CD4-positive, alpha-beta T cell treated with Interleukin-1 beta for 1 hour (primary cell): ENCODE measurements at places on chromosomes 7 and 10.

DNA sequence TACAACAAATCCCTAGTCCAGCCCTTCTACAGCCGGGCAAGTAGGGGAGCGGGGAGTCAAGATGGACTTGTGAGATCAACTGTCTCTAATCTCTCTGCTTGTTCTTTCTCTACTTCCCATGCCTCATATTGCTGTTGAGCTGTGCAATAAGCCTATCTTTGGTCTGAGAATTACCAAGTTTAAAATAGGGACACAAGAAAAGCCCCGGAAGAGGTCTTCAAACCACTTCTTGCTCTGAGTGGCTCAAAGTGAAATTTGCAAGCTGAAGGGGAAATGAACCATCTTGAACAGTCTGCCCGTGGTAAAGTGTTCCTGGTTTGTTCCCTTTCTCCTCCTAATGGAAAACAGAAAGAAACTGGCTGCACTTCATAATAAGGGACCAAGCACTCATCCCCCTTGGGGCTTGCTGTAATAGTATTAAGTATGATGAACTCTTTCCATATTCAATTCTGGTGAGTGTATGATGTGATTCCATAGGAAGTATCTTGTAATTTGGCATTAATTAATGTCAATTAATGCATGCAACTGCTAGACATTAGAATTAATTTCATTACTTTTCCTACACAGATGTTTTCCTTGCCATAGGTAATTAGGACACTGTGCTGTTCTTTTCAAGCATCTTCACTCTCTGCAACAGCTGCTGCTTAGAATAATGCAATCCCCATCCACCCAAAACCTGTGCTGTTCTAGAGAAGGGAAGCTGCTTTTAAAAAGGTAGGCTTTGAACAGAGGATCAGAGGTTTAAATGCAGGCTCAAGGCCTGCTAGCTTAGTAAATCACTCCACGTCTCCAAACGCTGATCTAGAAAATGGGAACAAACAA lies 449.6 kb downstream of the SORCS1 start:
- DNase-seq, result no peak

- no peak for DNase-seq
Measured at GRCh38 chr10:16441173-16441840, 4.5 kb downstream of the PTER start.

DNA sequence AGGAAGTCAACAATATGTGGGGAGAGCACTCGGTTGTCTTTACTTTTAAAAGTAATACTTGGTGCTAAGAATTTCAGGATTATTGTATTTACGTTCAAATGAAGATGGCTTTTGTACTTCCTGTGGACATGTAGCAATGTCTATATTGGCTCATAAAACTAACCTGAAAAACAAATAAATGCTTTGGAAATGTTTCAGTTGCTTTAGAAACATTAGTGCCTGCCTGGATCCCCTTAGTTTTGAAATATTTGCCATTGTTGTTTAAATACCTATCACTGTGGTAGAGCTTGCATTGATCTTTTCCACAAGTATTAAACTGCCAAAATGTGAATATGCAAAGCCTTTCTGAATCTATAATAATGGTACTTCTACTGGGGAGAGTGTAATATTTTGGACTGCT lies 32.7 kb downstream of the SIRT1 start:
- no peak for DNase-seq

DNA sequence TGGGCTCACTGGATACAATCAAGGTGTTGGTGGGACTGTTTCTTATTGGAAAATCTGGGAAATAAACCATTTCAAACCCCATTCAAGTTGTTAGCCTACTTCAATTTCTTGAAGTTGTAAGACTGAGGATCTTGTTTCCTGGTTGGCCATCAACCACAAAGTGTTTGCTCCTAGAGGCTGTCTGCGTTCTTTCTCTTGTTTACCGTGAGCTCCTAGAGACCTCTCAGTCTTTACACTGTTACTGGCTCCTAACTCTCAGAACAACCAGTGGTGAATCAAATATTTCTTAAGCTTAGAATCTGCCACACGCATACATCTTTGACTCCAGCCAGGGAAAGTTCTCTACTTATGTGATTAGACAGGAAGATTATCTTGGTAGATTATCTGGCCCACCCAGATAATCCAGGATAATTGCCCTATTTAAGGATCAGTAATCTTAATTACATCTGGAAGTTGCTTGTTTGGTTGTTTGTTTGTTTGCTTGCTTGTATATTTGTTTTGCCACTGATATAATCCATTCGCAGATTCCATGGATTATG lies 798.7 kb downstream of the IPMK start:
- no peak for DNase-seq

- DNase-seq, result no peak
Measured at GRCh38 chr10:21130683-21131442, 233.8 kb upstream of the NEBL start.

DNA sequence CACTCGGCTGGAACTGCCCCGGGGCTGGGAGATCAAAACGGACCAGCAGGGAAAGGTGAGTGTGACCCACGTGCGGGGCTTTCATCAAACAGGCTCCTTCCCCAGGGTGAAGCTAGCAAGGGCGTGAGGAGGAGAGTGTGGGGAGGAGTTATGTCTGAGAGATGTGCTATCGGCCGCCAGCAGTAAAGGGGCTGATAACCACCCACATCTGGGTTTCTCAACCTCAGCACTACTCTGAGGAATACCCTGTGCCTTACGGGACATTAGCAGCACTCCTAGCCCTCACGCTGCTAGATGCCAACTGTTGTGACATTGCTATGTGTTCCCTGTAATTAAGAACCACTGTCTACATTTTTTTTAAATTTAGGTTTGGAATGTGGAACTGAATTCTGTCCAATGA lies 113.9 kb upstream of the STK17A start:
- DNase-seq, result no peak

- DNase-seq, result no peak
Measured at GRCh38 chr7:80614851-80615271, 23.6 kb upstream of the CD36 start.

DNA sequence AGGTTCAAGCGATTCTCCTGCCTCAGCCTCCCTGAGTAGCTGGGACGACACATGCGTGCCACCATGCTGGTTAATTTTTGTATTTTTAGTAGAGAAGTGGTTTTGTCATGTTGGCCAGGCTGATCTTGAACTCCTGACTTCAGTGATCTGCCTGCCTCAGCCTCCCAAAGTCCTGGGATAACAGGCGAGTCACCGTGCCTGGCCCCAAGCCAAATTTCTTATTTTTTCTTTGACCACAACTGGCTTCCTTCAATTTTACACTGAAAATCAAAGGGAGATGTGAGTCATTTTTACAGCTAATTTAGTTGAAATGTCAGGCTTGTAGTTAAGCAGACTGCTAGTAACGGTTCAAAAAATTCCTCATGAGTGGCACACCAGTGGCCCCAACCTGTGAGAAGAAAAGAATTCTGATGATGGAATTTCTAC lies 7.8 kb downstream of the RNF216 start:
- DNase-seq, result peak; percentile 17

DNA sequence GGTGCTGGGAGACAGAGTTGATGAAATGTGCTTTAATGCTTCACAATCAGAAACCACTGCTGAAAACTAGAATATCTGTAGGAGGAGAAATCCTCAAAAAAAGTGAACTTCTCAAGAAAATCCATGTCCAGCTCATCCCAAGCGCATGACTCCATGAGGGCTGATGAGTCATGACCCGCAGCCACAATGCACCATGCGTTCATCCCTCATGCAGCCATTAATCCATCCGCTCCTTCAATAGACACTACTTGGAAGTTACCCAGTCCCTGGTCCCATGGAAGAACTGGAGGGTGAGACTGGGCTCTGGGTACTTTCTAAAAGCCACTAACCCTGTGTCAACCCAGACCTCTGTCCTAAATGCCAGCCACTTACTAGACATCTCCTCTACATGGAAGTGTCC lies 24.4 kb downstream of the TMEM273 start:
- DNase-seq, result no peak

DNA sequence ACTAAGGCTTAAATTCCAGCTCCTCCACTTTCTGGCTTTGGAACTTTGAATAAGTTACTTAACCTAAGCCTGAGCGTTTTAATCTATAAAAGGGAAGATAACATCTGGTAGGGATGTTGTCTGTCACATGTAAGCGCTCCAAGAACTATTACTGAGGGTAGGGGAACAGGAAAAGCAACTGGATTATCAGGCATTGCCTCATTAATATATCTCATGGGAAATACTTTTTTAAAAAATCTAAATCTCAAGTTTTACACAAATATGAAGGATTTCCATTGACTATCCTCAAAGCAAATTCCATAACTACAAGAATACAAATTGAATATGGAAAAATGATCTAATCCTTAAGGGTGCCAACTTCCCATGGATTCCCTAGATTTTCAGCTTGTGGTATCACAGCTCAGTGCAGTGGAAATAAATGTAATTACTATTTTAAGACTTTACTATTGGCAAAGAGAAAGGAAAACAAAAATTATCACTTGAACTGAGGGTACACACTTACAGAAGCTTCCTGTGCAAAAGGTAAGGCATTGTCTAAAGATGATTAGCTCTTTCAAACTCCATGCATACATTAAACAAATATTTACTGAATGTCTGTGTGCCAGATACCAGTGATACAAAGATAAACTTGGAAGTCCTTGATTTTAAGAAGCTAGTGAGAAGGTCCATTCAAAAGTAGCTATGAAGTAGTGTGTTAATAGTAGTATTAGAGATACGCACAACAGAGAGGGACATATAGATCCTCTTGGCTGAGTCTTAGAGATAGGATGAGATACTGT lies 38.4 kb downstream of the NT5C2 start:
- no peak for DNase-seq

DNA sequence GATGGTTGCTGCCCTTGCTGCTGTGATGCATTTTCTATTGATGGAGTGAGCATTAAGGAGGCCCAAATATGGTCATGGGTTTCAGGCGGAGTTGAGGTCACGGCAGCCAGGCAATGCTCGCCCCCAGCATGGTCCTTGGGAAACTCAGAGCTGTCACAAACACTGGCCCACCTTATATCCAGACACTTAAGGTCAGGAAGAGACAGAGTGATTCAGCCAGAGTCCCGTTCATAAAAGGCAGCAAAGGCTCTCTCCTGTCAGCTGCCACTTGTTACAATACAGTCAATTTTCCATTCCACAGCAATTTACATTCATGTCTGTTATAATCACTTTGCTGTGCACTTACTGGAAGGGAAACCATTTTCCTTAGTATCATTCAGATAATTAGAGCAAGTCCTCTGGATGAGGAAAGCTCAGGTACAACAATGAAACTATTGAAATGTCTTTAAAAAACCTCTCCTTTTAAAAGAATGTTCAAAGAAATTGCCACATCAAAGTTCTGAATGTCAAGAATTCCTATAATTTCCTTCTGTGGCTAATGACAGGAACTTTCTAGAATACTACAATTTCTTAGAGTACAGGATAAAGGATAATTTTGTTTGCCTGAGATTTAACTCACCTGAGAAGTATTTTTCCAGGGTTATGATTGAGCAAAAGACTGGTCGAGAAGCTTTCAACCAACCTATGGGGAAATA lies 14.8 kb upstream of the ANKRD1 start:
- DNase-seq, result no peak

DNA sequence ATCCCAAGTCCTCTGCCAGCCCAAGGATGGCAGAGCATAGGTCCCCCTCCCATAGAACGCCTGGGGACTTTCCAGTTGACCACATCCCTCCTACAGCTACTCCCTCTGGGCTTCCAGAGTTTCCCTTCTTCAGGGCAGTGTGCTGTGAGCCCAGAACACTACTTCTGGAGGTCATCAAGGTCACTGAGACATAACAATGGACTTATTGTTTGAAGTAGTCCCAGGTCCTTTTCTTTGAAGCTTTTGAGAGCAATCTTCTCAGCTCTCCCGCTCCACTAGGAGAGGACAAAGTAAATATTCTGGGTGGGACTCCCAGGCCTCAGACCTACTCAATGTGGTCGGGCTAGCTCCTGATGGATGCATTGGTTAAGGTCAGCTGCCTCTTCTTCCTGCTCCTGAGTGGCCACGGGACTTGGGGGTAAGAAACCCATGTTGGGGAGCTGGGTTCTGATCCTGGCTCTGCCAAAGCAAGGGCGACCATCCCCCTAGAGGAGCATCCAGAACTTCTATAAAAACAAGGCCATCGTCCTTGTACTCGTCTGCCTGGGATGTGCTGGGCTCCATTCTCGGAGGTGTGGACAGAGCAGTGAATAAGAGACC lies 83.5 kb upstream of the DDC start:
- DNase-seq, result no peak

- no peak for DNase-seq
Measured at GRCh38 chr7:100044718-100045117, 4.9 kb upstream of the ZSCAN21 start.

GRCh38 chr10:113119801-113120200 lies 169.8 kb downstream of the TCF7L2 start:
- DNase-seq, result no peak

DNA sequence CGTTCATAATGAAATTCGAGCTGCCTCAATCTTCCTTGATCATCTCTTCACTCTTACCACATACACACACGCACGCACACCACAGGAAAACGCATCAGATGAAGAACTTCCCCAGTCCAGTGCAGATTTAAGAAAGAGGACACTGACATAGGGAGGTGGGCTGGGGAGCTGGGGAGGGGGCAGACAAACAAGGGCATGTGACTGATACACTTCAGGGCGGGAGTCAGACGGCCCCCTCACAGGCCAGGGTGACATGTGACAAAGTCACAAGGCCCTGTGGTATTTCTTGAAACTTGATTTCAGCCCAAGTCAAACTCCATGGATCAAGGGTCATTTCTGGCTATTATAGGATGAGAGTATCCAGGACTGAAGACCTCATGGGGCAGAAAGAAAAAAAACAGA lies 82.6 kb downstream of the KCNMA1 start:
- no peak for DNase-seq

- DNase-seq, result no peak
Measured at GRCh38 chr7:120229084-120229483, 43.9 kb upstream of the KCND2 start.

DNA sequence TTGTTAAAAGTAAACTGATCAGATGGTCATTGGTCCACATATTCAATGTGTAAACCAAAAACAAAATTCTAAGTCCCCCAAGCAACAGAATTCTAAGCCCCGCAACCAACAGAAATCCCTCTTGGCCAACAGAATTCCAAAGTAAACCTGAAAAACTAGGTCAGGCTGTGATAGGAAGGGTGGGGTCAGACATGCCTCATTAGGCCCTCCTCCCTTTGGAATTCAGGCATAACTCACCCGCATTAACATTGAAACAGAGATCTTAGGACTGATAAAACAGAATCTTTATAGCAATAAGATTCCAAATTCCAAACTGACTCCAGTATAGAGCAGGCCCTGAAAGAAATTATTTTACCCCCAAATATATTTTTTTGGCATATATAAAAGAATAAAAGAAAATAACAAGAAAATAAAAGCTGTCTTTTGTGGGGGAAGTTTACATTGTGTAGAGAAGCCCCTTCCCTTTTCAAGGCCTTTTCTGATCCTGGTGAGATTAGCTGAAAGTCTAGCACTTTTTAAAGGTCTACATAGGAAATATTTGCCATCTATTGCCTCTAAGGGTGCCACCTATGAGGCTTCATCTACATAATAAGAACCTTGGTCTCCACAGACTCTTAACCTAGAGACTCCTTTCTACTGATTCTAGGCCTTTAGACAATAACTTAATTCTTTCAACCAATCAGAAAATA lies 30.5 kb downstream of the GNAT3 start:
- DNase-seq, result no peak

GRCh38 chr10:7544203-7544602 lies 122.6 kb downstream of the ITIH5 start:
- DNase-seq, result no peak

- no peak for DNase-seq
Measured at GRCh38 chr10:122128357-122128756, 139.4 kb downstream of the TACC2 start.
